ENCODE measurements at places on chromosomes 6 and 20.

DNA sequence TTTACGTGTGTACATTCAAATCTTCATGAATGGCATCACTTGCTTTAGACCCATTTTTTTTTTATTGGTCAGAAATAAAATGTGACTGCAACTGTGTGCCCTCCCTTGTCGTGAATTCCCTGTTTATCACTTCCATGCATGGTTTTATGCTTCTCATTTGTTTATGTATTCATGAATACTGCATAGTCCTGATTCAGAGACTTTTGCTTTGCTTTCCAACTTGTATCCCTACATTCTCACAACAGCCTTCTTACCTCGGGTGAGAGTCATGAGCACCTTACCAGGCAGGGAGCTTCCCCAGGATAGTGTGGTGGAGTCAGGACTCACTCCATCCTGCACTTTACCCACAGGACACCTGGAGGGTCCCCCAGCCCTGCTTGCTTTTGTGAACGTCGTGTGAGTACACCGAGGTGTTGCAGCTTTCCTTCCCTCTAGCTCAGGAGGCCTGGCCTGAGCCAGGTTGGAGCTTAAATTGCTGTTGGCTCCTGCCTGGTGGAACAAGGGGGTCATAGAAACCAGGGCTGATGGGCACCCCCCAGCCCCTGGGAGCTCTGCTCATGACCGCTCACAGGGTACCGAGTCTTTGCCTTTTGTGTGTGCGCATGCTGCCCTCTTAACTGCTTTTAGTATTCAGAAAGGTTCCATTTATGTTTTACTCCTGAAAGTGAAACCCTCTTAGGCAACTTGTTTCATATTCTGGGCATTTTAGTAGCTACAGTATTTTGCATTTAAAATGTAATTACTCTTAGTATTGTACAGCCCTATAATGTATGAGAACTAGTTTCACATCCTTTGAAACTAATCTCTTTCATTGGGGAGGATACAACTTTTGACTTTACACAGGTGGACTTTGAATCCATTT is 66.0 kb downstream of the CDS2 start:
- no peak for DNase-seq

GRCh38 chr20:43996240-43996930 is 81.7 kb downstream of the TOX2 start:
- DNase-seq, result no peak

- DNase-seq, result no peak
Observed at GRCh38 chr6:118535176-118535844, 12.8 kb upstream of the PLN start.

DNA sequence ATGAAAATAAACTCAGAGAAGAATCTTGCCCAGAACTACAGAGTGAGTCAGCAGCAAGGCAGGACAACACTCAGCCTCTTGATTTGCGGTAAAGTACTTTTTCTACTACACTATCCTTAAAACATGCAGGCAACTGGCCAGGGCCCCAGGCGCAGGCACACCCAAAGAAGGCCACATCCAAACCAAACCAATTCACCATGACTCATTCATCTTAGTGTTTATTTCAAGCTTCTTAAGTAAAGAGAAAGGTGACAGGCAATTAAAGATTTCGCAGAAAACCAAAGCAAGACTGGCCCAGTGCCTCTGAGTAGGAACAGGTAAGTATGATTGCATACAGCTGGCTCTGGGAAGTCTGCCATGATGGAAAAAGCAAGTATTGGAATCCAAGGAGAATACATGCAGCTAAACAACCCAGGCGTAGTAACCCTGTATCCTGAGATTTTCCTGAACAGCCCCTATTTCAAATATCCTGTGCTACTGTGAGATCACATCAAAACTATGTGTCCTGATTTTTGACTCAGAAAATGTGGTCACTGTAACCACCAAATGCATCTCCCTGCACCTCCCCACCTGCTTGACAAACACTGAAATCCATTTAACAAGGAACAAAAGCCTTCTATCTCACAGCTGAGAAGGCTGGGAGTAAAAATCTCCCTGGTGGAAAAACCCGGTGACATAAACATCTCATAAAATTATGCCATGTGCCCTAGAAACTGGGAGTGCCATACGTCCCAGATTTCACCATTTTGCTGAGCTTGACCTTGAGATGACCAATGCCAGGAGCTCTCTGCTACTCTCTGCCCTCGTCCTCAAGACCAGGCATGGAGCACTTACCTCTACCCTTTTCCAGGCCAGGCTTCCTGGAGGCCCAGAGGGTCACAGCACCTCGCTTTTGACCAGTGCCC is 12.4 kb downstream of the WFDC3 start:
- DNase-seq, result peak; percentile 100

DNA sequence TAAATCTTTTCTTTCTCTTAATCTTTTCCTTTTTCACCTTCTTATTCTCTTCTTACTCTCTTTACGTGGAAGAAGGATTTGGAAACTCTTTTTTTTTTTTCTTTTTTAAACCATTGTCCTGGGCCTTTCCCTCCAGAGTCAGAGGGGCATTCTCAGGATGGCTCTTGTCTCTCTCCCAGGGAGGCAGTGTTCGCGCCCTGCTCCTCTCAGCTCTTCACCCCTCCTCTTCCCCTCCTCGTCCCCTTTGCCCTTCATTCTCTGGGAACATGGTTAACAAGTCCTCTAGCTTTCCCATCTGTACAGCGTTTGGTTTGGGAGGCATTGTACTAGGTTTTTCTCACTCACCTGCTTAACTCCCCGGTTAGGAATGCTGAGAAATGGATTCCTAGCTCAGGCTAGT is 52.0 kb upstream of the TFB1M start:
- DNase-seq, result no peak

DNA sequence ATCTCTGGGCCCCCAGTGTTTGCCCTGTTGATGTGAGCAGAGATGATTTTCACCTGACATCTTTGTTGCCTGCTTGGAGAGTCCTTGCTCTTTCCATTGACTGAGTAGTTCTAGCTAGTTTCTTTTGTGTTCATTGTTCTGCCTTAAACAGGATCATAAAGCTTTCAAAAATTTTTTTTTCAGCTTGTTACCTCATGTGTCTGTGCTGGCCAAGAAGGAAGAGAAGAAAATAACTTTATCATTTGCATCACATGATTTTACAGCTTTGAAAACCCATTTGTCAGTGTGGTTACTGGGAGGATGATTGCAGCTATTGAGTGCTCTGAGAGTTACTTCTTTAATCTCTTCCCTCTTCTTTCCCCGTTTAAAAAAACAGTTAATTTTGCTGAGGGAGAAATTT is 16.0 kb downstream of the FOXO3 start:
- DNase-seq, result no peak

DNA sequence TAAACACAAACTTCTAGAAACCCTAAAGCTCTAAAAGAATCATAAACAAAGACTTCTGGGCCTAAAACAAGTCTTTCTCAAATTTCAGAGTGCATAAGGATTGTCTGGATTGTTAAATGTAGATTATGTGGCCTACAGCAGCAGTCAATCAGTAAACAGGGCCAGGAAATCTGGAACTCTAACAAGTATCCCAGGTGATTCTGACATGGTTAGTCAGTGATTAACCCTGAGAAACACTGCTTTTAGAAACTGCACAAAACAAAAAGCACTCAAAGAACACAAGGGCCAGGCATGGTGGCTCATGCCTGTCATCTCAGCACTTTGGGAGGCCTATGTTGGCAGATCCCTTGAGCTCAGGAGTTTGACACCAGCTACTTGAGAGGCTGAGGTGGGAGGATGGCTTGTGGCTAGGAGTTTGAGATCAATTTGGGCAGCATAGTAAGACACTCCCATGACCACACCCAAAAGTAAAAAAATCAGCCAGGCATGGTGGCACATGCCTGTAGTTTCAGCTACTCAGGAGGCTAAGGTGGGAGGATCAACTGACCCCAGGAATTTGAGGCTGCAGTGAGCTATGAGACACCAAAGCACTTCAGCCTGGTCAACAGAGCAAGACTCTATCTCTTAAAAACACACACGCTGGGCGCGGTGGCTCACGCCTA is 5.9 kb downstream of the MED20 start:
- DNase-seq, result no peak

DNA sequence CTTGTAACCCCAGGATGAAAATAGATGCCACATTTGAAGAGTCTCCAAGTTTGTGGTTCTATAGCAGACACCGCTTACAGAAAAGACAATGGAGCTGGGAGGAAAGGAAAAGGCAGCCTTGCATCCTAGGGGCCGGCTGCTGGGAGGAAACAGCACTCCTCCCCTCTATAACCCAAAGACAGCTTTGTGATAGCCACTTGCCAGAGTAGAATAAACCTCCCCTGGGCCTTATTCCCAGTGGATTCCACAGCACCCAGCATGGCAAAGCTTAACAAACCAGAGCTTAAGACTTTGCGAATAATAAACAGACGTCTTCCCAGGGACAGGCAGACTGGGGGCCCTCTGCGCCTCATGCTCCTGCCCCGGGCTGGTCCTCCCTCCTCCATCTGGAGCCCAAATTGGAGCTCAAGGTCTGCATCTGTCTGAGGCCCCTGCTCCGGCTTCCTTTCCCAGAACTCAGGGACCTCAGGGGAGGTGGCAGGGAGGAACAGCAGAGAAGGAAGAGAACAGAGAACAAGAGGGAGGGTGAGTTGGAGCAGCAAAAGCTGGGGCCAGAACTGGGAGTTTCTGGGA is 8.8 kb upstream of the TAF8 start:
- no peak for DNase-seq

DNA sequence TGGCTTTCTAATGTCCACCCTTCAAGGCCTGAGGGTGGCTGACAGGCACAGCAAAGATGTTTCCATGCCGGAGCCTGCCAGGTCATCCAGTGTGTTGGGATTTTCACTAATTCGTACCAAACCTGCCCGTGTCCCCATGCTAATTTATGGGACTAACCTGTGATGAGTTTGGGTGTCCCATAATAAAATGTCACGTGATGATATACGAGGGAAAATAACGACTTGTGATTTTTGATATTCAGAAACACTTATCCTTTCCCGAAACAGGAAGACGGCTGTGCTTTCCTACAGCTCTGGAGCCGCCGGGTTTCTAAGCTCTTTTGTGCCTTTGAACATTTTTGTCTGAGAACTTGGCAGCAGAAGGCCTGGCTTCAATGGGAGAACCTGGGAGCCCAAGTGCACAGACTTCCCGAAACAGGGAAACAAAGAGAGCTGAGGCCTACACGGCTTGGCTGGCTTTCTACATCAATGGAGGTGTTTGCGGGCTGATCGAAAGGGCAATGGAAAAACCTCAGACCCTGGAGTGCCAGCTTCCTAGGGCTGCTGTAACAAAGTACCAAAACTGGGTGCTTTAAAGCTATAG is 171.9 kb upstream of the JARID2 start:
- no peak for DNase-seq
